ENCODE measurements at places on chromosomes 6 and 20.

DNA sequence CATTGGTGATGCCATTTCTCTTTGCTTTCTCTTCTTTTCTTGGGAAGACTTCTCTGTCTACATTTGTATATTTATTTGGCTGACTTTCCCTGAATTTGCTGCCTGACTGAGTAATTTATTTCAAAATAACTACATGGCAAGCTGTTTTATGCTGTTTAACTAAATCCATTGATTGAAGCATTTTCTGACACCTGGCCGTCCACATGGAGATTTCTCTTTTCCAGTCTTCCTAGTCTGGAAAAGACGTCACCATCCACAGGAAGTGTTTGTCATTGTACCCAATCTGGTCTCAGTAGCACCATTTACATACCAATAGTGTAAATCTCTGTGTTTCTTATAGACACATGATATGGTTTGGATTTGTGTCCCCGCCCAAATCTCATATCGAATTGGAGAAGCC, 9.2 kb upstream of the MAS1L start:
- DNase-seq, result no peak

DNA sequence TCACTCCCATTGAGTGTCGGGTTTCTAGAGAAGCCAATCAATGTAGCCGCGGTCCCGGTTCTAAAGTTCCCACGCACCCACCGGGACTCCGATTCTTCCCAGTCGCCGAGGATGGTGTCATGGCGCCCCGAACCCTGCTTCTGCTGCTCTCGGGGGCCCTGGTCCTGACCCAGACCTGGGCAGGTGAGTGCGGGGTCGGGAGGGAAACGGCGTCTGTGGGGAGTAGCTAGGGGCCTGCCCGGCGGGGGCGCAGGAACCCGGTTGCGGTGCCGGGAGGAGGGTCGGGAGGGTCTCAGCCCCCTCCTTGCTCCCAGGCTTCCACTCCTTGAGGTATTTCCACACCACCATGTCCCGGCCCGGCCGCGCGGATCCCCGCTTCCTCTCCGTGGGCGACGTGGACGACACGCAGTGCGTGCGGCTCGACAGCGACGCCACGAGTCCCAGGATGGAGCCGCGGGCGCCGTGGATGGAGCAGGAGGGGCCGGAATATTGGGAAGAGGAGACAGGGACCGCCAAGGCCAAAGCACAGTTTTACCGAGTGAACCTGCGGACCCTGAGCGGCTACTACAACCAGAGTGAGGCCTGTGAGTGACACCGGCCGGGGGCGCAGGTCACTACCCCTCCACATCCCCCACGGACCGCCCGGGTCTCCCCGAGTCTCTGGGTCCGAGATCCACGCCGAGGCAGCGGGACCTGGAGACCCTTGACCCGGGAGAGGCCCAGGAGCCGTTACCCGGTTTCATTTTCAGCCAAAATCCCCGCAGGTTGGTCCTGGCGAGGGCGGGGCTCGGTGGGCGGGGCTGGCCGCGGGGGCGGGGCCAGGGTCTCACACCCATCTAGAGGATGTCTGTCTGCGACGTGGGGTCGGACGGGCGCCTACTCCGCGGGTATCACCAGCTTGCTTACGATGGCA, 35.2 kb upstream of the HLA-G start:
- DNase-seq, result peak; percentile 53

DNA sequence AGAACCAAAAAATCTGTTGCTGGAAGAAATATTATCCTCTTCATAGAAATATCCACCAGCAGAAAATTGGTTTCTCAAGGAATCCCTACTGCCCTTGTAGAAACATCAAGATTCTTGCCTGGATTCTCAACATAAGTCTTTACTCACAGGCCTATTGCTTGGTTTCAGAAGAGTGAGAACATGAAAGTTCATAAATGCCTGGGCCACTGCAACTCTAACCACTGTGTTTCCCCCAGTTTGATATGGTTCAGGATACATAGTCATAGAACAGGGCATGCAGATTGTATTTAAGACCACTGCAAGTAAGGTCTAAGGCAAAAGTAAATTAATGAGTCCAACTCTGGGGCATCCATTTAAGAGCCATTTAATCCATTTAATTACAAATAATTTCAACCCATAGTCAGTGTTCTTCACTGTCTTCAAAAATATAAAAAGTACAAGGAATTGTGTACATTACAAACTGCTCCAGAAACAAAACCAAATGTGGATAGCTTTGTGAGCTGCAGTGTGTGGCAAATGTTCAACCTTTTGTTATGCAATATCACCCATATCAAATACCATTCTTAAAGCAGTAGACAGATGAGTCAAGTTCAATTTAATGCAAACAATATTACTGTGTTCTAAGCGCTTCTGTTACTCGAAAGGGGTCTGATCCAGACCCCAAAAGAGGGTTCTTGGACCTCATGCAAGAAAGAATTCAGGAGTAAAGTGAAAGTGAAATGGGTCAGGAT, 83.3 kb downstream of the OPRM1 start:
- DNase-seq, result no peak

GRCh38 chr6:132736239-132736638, 21.5 kb downstream of the VNN2 start:
- no peak for DNase-seq

GRCh38 chr20:62367633-62368391, 700 bp upstream of the LAMA5 start:
- DNase-seq, result no peak

GRCh38 chr20:40686434-40686882, 2.6 kb downstream of the MAFB start:
- DNase-seq, result no peak

DNA sequence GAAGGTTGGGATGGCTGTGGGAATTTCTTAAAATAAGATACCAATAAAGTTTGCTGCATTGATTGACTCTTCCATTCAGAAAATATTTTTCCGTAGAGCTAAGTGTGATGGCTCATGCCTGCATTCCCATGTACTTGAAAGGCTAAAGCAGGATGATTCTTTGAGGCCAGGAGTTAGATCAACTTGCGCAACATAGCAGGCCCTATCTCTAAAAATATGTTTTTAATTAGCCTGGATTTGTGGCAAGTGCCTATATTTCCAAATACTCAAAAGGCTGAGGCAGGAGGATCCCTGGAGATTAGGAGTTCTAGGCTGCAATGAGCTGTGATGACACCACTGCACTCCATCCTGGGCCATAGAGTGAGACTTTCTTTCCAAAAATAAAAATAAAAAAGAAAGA, 431.2 kb upstream of the PTCHD4 start:
- no peak for DNase-seq

- no peak for DNase-seq
Measured at GRCh38 chr20:61802721-61803311, 262.9 kb downstream of the TAF4 start.

- no peak for DNase-seq
Measured at GRCh38 chr20:57167971-57168701, 98.3 kb downstream of the BMP7 start.

GRCh38 chr6:6559994-6560570, 28.4 kb upstream of the LY86 start:
- no peak for DNase-seq

DNA sequence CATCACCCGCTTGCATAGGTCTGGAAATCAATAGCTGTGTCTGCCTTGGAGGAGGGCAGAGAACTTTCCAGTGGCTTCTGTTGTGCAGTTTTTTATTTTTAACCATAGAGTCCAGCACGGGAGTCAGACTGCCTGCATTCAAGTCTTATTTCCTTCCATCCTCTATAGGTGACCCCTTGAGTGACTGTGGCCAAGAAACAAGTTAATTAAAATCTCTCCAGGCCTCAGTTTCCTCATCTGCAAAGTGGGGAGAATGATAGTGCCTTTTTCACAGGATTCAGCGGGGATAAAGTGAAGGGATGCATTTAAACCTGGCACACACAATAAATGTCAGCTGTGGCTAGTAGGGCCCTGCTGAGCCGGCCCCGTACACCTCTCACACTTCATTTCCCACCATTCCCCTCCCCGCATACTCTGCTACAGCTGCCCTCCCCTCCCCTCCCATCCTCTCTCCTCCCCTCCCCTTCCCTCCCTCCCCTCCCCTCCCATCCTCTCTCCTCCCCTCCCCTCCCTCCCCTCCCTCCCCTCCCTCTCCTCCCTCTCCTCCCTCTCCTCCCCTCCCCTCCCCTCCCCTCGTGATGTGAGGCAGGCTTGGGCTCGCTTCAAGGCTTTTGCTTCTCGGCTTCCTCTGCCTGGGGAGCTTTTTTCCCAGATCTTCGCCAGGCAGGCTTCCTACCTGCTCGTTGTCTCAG, 150.5 kb downstream of the TFAP2C start:
- DNase-seq, result no peak

DNA sequence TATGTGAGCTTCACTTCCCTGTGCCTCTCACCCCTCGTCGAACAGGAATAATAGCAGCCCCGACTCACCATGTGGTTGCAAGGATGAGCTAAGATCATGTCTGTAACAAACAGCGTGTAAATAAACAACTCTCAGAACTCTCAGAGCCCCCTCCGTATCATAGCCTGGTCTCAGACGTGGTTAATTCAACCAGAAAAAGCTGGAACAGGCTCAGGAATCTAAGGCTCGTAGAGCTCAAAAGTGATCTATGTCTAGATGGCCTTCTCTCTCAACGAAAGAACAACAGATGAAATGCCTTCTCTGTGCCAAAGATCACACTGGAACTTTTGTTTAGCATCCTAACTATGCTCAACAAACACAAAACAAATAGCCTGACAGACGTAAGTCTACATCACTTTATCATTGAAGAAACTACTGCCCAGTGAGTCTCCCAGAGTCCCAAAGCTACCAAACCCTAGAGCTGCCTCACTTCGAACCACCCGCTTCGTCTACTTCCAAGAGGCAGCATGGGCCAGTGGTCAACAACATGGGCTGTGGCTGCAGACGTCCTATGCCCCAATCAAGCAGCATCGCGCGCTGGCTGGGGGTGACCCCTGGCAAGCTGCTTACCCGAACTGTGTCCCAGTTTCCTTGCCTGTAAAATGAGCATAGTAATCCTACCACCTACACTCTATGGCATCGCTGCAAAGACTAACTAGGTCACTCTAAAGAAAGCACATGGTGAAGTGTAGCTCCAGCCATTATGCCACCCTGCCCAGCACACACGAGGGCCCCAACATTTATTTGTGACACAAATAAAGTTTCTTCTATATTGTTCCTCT, 35.1 kb downstream of the NFATC2 start:
- no peak for DNase-seq

DNA sequence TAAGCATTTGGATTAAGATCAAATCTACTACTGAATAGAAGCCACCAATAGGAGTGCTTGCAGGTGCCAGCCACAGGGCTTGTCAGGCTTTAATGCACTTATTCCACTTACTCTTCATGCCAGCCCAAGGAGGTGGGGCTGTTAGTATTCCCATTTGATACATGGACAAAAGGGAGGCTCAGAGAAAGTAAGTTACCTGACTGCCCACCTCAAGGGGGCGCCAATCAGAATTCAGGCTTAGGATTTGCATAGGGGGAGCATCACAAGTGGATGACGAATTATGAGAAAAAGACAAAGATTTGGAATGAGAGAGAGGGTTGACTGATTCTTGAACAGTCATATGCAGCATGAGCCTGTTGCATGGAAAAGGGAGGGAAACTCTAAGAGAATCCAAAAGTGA, 188.4 kb upstream of the TSHZ2 start:
- DNase-seq, result no peak

DNA sequence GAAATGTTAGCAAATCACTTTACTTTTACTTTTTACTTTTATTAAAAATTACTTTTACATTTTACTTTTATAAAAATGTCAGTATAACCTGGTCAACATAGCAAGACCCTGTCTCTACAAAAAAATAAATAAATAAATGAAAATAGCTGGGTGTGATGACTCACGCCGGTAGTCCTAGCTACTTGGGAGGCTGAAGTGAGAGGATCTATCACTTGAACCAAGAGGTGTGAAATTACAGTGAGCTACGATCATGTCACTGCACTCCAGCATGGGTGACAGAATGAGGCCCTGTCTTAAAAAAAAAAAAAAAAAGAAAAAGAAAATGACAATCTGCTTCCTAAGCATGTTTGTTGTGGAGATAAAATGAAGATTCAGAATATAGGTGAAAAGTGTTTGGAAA, 31.0 kb upstream of the FBXO30 start:
- no peak for DNase-seq

DNA sequence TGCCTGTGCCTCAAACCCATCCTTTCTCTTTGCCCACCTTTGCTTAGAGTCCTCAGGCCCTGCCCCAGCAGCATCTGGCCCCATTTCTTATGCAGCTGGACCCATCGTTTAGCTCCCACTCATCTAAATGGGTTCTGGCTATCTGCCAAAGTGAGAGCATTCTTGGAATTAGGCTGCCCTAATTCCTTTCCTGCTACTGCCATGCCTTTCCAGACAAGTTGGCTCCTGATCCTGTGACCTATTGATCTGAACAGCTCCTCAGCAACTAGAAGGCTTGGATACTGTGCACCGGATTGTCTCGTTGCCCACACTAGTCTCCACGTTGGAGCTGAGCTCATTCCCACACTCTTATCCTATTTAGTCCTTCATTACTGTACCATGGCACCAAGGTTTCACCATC, 22.9 kb downstream of the DZANK1 start:
- no peak for DNase-seq

GRCh38 chr20:32792316-32792715, 27.4 kb upstream of the MAPRE1 start:
- DNase-seq, result no peak

DNA sequence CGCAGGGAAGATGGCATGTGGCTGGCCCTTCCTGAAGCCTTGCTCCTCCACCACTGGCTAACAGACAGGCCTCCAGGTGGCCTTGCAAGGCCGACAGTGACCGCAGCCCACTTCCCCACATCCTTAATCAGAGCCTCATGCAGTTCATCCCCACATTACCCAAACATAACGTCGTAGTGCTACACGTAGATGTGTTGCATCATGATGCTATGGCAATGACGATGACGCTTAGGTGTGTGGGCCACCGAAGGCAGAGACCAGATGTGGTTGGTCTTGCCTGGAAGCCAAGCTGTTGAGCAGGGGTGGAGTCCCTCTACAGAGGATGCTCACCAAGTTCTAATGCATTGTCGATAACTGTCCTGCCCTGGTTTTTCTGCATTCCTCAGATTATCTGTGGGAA, 5.6 kb downstream of the CD93 start:
- no peak for DNase-seq

GRCh38 chr6:31737991-31738979, 1.5 kb upstream of the MSH5 start:
- peak; percentile 29 for DNase-seq

GRCh38 chr6:56902641-56903464, 52.1 kb upstream of the BEND6 start:
- no peak for DNase-seq

- no peak for DNase-seq
Measured at GRCh38 chr6:56475736-56476457, 166.8 kb downstream of the DST start.

DNA sequence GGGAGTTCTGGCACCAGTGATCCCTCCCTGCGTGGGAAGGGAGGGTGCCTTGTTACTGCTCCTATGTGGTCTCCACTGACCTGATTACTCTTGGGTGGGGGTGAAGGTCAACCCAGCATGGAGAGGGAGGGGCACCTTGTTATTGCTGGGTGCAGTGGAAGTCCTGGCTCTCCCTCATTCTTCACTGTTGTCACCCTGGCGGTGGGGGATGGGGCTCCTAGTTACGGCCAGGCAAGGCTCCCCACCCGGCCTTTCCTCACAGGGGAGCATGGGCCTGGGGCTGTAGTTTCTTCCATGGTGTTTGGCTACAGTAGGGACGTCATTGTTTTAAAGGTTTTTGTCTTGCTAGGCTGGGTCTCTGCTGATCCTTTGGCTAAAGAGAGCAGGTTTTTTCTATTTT, 40.8 kb downstream of the PACSIN1 start:
- DNase-seq, result no peak

- DNase-seq, result no peak
Measured at GRCh38 chr6:11067348-11067747, 23.2 kb upstream of the ELOVL2 start.

Data from stimulated activated CD8-positive, alpha-beta memory T cell treated with anti-CD3 and anti-CD28 coated beads, Interleukin-4, amount 100 ng/mL, for 1 hour (primary cell).